GM23338 (cell line): ENCODE measurements at places on chromosomes 5 and 9. TPM values are rescaled to one million over a fixed set of nuclear protein-coding genes. Genes with fewer than 3 reads are reported as not detected.

The S1PR3 gene
- polyA plus RNA-seq = 1.7 and 2.1 TPM in 2 replicates

The ARL10 gene
- 2.0 and 2.5 TPM in 2 replicates for polyA plus RNA-seq

The FBN2 gene
- polyA plus RNA-seq = 2.6 and 2.8 TPM in 2 replicates

The GADD45G gene
- 24.1 TPM in 2 replicates for polyA plus RNA-seq

The MLANA gene
- polyA plus RNA-seq = 0.38 TPM in 1 of 2 replicates, not detected in the other

The PCDHGA2 gene
- polyA plus RNA-seq = 0.17 and 0.45 TPM in 2 replicates

The GLDC gene
- polyA plus RNA-seq = 63.5 and 71.9 TPM in 2 replicates

The DHFR gene
- 48.7 and 56.2 TPM in 2 replicates for polyA plus RNA-seq

The IL33 gene
- not detected in 2 replicates for polyA plus RNA-seq

The MED22 gene
- 20.4 and 20.9 TPM in 2 replicates for polyA plus RNA-seq

The MYO10 gene
- 276 TPM in 2 replicates for polyA plus RNA-seq
